Left lung (tissue), 14 donors: ENCODE measurements at places on chromosomes 4 and X. TPM values are rescaled to one million over a fixed set of nuclear protein-coding genes. Genes with fewer than 3 reads are reported as not detected.

FGF5 gene
- 0.03 TPM for polyA plus RNA-seq

GRCh38 chr4:26021417-26022345 lies 107.7 kb downstream of the SMIM20 start:
- DNase-seq: no peak

GRCh38 chr4:6420972-6421371 lies 51.4 kb downstream of the PPP2R2C start:
- no peak for DNase-seq

DNA sequence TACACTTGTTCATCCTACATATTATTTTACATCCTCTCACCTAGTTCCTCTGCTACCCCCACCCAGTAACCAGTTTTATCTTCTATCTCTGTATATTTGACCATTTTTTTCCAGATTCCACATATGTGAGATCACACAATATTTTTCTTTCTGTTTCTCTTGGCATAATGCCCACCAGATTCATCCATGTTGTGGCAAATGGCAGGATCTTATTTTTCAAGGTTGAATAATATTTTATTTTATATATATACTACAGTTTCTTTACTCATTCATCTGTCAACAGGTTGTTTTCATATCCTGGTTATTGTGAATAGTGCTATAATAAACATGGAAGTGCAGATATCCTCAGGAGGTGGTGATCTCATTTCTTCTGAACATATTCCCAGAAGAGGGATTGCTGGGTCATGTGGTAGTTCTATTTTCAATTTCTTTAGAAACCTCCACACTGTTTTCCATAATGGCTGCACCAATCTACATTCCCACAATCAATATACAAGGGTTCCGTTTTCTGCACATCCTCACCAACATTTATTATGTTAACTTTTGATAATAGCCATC lies 48.2 kb downstream of the THAP9 start:
- no peak for DNase-seq

DNA sequence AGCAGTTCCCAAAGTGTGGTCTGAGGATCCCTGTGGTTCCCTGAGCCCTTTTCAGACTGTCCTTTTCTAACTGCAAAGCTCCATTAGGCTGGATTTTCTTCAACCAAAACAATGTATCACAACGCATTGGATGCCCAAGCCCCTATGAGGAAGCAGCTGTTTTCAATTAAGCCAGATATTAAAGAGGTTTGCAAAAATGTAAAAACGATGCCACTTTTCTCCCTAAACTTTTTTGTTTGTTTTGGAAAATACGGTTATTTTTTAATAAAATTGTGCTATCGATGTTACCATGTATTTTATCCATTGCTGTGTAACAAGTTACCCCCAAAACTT lies 170.4 kb upstream of the BCOR start:
- DNase-seq: no peak
